ENCODE measurements at places on chromosomes 1 and 21. TPM values are rescaled to one million over a fixed set of nuclear protein-coding genes. Genes with fewer than 3 reads are reported as not detected.

DNA sequence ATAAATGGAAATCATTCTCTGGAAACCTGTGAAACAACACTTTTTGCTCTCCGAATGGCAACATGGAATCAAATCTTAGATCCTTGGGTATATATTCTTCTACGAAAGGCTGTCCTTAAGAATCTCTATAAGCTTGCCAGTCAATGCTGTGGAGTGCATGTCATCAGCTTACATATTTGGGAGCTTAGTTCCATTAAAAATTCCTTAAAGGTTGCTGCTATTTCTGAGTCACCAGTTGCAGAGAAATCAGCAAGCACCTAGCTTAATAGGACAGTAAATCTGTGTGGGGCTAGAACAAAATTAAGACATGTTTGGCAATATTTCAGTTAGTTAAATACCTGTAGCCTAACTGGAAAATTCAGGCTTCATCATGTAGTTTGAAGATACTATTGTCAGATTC lies 45.7 kb downstream of the PTGFR start:
- no peak for DNase-seq
- H3K36me3 ChIP-seq = no peaks in the 10 kb centered on the region
- H3K27ac ChIP-seq = no peak overlapping the region
- H3K4me3 ChIP-seq = no peak overlapping the region
- no peaks in the 10 kb centered on the region for H3K4me1 ChIP-seq

MMP23B gene
- total RNA-seq = 8.7 TPM

DNA sequence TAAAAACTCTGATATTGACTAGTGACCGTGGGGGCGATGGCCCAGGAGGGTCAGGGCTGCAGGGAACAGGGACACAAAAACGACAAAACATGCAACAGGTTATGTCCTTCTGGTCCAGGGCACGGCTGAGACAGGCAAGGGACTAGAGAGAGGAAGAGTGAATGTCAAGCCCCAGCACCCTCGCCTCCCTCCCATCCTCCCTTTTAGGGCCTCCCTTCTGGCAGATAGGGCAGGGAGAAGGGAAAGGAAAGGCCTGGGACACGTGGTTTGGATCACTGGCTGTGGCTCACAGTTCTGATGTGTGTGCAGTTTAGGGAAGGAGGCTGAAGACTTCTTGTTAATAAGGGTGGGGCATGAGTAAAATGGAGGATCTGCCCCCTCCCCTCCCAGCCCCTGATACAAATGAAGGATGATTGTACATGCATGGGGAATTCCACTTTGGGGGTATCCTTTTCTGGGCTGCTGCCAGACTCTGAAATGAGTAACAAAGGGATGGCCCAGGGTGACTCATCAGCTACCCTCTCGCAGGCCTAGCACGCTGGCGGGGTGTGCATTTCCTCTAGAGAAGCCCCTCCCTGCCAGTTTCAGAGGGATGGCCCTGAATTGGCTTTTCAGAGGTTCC lies 14.2 kb downstream of the CAPN2 start:
- no peaks in the 10 kb centered on the region for H3K27me3 ChIP-seq
- H3K4me3 ChIP-seq = peak overlapping the region; percentile 26
- H3K27ac ChIP-seq = peak overlapping the region; percentile 90
- peaks cover 82% of the 10 kb centered on the region for H3K4me1 ChIP-seq
- DNase-seq = peak; percentile 57

GRCh38 chr1:228071839-228072657 lies 10.5 kb upstream of the ARF1 start:
- H3K27ac ChIP-seq = no peak overlapping the region
- DNase-seq = no peak
- H3K27me3 ChIP-seq = 0 out of 2 replicates have a peak, but pooled peaks cover 2% of the 10 kb centered on the region
- H3K4me3 ChIP-seq = no peak overlapping the region

VSIG8 gene
- total RNA-seq = not detected

DNA sequence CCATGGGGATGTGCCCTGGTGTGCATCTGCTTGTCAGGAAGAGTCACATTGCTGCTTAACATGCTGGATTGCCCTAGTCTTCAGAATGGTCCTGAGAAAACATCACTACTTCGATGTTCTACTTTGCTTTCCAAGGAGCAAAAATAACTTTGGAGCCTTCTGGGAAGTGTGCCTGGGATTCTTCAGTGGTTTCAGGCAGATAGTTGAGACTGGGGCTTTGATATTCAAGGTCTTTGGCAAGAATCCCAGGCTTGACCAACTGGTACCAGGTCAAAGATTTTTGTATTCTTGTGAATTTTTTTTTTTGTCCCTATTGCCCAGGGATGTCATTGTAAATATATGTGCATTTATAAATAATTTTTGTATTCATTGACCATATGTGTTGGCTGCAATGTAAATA lies 51.4 kb downstream of the LRIG2 start:
- no peaks in the 10 kb centered on the region for H3K4me1 ChIP-seq
- no peak overlapping the region for H3K4me3 ChIP-seq
- H3K36me3 ChIP-seq = peaks cover 47% of the 10 kb centered on the region

FAM167B gene
- total RNA-seq = 0.42 TPM

DNA sequence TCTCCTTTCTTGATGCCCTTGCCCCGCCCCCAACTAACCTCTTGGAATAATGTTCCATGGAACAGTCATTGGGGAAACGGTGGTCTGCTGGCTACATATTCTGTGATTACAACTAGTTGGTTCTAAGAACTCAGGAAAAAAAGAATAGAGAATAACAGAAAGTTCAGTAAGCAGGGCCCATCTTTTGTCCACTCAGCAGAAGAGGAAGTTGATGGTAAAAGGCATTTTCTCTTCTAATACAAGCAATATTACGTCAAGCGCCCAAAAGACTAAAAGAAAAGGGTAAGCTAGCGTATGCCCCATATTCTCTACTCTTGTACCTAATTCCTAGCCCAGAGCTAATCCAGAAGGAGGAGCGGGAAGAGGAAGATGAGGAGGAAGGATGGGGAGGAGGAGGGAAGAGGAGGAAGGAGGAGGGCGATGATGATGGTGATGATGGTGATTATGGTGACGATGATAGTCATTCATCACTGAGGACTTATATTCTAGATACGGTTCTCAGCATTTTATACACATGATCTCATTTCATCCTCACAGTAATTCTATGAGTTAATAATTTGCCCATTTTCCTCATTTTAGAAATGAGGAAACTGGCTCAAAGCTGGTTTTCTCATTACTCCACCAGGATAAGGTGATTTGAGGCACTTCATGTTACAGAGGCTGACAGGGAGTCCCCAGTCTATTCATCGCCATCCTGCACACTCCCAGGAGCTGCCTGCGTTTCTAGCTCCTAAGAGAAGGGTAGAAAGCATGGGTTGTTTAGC lies 76.6 kb upstream of the EFHD2 start:
- no peak overlapping the region for H3K4me3 ChIP-seq
- peaks cover 13% of the 10 kb centered on the region for H3K4me1 ChIP-seq
- DNase-seq = no peak
- no peaks in the 10 kb centered on the region for H3K27me3 ChIP-seq
- no peaks in the 10 kb centered on the region for H3K36me3 ChIP-seq
- H3K27ac ChIP-seq = no peak overlapping the region

KLHDC8A gene
- 0.49 TPM for total RNA-seq

DNA sequence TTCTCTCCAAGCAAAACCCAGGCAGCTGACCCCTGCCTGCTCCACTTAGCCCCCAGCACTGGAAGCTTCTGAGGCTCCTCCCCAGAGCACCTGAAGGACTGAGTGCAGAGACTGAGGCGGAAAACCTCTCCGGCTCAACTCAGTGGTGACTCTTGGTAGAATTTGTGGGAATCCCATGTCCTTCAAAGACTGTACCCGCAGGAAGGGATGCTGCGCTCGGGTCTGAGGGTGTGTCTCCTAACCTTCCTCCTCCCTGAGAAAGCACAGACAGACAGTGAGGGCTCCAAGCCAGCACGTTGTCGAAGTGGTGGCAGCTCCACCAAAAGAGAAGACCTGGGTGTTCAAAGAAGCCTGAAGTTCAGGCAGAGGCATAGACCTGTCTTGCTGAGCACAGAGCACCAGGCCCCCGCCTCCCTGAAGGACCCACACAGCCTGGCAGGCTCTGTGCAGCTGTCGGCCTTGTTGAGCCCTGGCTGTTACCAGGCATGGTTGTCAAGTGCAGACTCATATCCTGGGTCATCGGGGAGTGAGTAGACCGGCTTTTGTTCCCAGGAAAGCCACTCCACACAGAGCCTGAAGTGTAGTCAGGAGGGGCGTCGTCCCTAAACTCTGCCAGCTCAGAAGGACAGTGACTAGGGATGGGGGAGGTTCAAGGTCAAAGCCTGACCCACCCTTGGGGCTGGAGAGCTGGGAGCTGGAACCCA lies 36.7 kb downstream of the CSMD2 start:
- H3K4me1 ChIP-seq = no peaks in the 10 kb centered on the region
- no peak overlapping the region for H3K4me3 ChIP-seq
- H3K27ac ChIP-seq = no peak overlapping the region
- no peaks in the 10 kb centered on the region for H3K36me3 ChIP-seq
- H3K27me3 ChIP-seq = peaks cover 15% of the 10 kb centered on the region

GNG4 gene
- total RNA-seq = 10.6 TPM

- H3K27ac ChIP-seq = no peak overlapping the region
- no peaks in the 10 kb centered on the region for H3K4me1 ChIP-seq
- no peaks in the 10 kb centered on the region for H3K36me3 ChIP-seq
- peaks cover 13% of the 10 kb centered on the region for H3K27me3 ChIP-seq
- no peak for DNase-seq
Observed at GRCh38 chr1:177171536-177172123, 872 bp downstream of the BRINP2 start.

- peaks cover 24% of the 10 kb centered on the region for H3K27me3 ChIP-seq
- no peak overlapping the region for H3K4me3 ChIP-seq
- H3K27ac ChIP-seq = no peak overlapping the region
- no peaks in the 10 kb centered on the region for H3K4me1 ChIP-seq
- no peak for DNase-seq
Observed at GRCh38 chr1:4033713-4034112, 133.6 kb upstream of the C1orf174 start.

DNA sequence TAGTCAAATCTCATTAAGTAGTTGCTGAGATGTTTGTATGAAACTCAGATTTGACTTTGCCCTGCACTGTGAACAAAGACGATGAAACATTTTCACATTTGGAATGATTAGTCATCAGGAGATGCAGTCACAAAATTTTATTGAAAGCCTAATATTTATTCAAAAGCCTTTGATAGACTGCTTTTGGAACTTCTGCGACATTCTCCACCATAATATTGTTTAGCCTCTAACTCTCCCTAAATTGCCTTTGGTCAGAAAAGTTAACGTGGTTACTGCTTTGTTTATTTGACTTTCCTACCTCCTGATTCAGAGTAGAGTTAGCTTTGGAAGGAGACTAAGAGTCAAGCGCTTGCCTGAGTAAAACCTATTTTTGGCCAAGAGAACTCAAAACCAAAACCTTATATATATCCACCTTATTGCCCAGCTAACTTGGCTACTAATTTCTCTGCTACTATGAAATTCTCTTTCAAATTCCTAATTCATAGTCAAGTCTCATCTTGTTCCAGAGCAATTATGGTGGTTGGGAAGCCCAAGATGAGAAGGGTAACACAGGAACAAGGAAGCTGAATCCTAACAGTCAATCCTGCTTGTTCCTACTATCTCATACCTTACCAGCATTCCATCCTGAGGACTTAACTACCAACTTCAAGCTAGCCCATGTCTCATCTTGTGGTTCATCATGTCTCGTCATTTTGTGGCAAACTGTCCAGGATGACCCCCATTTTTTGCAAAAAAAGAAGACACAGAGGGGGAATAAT lies 429.6 kb downstream of the USP25 start:
- no peak for DNase-seq
- H3K36me3 ChIP-seq = no peaks in the 10 kb centered on the region
- H3K27ac ChIP-seq = no peak overlapping the region

FMN2 gene
- total RNA-seq = not detected

GRCh38 chr1:100162881-100163280 lies 15.2 kb downstream of the LRRC39 start:
- H3K36me3 ChIP-seq = no peaks in the 10 kb centered on the region
- no peak overlapping the region for H3K27ac ChIP-seq
- no peak overlapping the region for H3K4me3 ChIP-seq
- H3K27me3 ChIP-seq = no peaks in the 10 kb centered on the region

DNA sequence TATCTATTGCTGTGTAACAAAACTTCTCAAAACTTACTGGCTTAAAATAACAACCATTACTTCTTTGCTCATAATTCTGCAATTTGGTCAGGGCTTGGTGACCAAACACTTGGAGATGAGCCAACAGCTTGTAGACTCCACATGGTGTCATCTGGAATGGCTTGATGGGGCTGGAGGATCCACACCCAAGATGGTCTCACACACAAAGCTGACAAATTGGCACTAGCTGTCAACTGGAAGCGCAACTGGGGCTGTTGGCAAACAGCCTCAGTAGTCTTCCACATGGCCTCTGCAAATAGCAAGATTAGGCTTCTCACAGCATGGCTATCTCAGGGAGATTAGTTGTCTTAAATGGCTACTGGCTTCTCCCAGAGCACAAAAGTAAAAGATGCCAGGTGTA lies 27.1 kb upstream of the MTF2 start:
- H3K4me3 ChIP-seq = no peak overlapping the region
- no peak overlapping the region for H3K27ac ChIP-seq
- 0 out of 2 replicates have a peak, but pooled peaks cover 3% of the 10 kb centered on the region for H3K27me3 ChIP-seq
- H3K4me1 ChIP-seq = no peaks in the 10 kb centered on the region
- no peak for DNase-seq
- no peaks in the 10 kb centered on the region for H3K36me3 ChIP-seq

GRCh38 chr1:119738100-119738720 lies 26.5 kb downstream of the PHGDH start:
- peaks cover 16% of the 10 kb centered on the region for H3K36me3 ChIP-seq
- H3K4me1 ChIP-seq = no peaks in the 10 kb centered on the region
- DNase-seq = no peak
- no peak overlapping the region for H3K27ac ChIP-seq
- no peak overlapping the region for H3K4me3 ChIP-seq

DNA sequence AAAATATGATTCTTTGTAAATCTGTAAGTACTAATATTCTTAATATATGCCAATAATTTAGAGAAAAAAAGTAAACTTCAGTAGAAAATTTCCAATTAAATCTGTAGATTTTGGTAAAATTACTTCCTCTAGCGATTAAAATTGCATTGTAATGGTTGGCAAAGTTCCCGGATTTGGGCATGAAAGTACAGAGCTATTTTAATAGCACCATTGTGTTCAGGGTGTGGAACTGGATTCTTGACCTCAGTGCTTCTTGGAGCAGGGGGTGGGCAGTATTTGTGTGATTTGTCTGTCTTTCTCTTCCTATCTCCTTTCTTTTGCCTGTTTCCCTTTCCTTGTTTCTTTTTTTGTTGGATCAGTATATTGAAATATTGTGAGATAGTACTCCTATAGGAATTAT lies 72.1 kb downstream of the DNM3 start:
- H3K36me3 ChIP-seq = no peaks in the 10 kb centered on the region
- peak overlapping the region; percentile 29 for H3K27ac ChIP-seq
- no peaks in the 10 kb centered on the region for H3K27me3 ChIP-seq
- DNase-seq = peak; percentile 59

DYNLT5 gene
- total RNA-seq = not detected

DNA sequence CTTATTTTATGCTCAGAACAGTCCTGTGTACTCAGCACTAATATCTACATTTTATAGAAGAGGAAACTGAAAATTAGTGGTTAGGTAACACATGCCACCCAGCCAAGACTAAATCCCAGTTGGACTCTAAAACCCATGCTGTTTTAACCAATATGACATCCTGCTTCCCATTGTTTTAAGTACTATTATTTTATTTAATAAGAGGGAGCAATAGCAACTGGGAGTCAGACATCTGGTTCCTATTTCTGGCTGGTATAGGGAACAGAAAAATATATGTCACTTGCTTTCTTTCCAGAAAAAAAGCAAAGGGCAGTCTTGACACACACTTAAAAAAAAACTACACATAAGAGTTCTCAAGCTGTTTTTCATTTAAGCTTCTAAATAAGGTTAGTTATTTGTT lies 11.9 kb downstream of the KLHL12 start:
- H3K4me3 ChIP-seq = no peak overlapping the region
- no peak for DNase-seq
- H3K27ac ChIP-seq = no peak overlapping the region
- no peaks in the 10 kb centered on the region for H3K4me1 ChIP-seq
- H3K36me3 ChIP-seq = peaks cover 24% of the 10 kb centered on the region

KRTAP10-7 gene
- not detected for total RNA-seq

NAV1 gene
- total RNA-seq = 22.8 TPM

CFHR3 gene
- total RNA-seq = not detected

CREG1 gene
- 55.7 TPM for total RNA-seq

Data from HCT116 (cell line).